ENCODE measurements at places on chromosomes 16 and 17.

- DNase-seq = no peak
Measured at GRCh38 chr17:46264456-46265198, 30.3 kb upstream of the LRRC37A start.

GRCh38 chr17:4721203-4722135, 9.8 kb upstream of the MED11 start:
- peak; percentile 46 for DNase-seq

DNA sequence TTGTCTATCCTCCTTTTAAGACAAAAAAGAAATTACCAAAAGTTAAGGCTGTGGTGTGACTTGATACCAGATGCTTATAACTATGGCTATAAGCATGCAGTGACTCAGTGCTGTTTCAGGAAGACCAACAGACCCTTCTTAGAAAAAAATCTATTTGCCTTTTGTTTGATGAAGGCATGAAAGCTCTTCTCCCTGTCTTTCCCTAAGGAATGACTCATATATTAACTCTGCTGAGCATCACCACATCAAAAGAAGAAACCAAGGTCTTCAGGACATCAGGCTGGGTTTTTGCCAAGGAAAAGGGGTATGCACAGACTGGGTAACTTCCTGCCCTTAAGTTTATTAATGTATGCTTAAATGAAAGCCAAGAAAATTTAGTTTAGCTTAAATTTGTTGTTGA, 47.1 kb downstream of the VMP1 start:
- DNase-seq = no peak

- no peak for DNase-seq
Measured at GRCh38 chr17:39132192-39132610, 19.2 kb downstream of the PLXDC1 start.

DNA sequence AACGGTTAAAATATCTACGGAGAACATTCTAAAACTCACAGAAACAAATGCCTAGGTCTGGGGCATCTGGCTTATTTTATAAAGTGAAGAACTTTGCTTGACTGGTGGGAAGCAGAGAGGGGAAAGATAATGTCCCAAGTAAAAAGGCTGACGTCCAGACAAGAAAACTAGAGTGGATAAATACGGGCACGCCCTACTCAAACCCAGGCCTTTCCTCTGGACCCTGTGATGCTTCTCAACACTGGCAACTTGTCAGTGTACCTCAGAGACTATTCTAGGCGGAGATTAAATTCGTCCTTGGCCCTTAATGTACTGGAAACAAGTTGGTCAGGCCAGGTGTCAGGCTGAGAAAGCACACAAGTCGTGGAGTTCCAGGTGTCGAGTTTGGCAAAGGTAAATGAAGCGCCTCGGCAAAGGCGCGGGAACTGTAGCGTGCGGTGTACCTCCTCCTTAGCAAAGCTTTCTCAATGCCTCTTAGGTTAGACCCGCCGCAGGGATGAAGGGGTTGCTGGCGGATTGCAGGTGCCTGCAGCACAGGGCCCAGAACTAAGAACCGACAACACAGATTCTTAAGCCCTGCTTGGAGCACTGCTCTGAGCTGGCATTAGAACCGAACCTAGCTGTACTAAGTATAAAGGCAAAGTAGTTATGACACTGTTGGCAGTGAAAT, 668 bp upstream of the UNK start:
- DNase-seq = no peak

GRCh38 chr17:14510136-14510535, 209.3 kb downstream of the HS3ST3B1 start:
- no peak for DNase-seq

- DNase-seq = no peak
Measured at GRCh38 chr17:31152271-31152670, 57.5 kb downstream of the NF1 start.

GRCh38 chr16:17269439-17269838, 201.3 kb downstream of the XYLT1 start:
- DNase-seq = no peak
